ENCODE measurements at places on chromosomes 16 and 17.
A peak's percentile ranks its signal among the peaks of the same experiment; 100 is the strongest.

DNA sequence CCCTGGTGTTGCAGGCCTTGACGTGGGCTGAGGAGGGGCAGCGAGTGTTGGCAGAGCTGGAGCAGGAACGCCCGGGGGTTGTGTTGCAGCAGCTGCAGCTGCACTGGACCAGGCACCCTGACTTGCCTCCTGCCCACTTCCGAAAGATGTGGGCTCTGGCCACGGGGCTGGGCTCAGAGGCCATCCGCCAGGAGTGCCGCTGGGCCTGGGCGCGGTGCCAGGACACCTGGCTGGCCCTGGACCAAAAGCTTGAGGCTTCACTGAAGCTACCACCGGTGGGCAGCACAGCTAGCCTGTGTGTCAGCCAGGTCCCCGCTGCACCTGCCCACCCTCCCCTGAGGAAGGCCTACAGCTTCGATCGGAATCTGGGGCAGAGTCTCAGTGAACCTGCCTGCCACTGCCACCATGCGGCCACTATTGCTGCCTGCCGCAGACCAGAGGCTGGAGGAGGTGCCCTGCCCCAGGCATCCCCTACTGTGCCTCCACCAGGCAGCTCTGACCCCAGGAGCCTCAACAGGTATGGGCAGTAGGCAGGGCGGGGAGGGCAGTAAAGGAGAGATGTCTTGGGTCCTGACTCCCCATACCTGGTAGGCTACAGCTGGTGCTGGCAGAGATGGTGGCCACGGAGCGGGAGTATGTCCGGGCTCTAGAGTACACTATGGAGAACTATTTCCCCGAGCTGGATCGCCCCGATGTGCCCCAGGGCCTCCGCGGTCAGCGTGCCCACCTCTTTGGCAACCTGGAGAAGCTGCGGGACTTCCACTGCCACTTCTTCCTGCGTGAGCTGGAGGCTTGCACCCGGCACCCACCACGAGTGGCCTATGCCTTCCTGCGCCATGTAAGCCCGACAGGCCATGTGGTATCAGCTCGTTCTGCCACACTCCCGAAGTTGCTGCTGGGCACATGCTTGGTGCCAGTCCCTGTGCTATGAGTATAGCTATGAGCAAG lies 5.6 kb downstream of the PLEKHG4 start:
- H3K4me3 ChIP-seq, result no peak overlapping the region
- H3K36me3 ChIP-seq, result no peaks in the 10 kb centered on the region
- H3K4me1 ChIP-seq, result no peaks in the 10 kb centered on the region
- DNase-seq, result peak; percentile 33

GRCh38 chr17:340074-340473 lies 12.5 kb downstream of the RPH3AL start:
- DNase-seq, result no peak
- no peaks in the 10 kb centered on the region for H3K27me3 ChIP-seq
- H3K36me3 ChIP-seq, result no peaks in the 10 kb centered on the region
- no peak overlapping the region for H3K27ac ChIP-seq
- peaks cover 18% of the 10 kb centered on the region for H3K4me1 ChIP-seq
- no peak overlapping the region for H3K4me3 ChIP-seq

- DNase-seq, result no peak
- H3K4me3 ChIP-seq, result no peak overlapping the region
- H3K27me3 ChIP-seq, result no peaks in the 10 kb centered on the region
- no peaks in the 10 kb centered on the region for H3K4me1 ChIP-seq
- H3K36me3 ChIP-seq, result no peaks in the 10 kb centered on the region
These were observed 114.4 kb downstream of the GRIN2A start for GRCh38 chr16:10067835-10068234.

DNA sequence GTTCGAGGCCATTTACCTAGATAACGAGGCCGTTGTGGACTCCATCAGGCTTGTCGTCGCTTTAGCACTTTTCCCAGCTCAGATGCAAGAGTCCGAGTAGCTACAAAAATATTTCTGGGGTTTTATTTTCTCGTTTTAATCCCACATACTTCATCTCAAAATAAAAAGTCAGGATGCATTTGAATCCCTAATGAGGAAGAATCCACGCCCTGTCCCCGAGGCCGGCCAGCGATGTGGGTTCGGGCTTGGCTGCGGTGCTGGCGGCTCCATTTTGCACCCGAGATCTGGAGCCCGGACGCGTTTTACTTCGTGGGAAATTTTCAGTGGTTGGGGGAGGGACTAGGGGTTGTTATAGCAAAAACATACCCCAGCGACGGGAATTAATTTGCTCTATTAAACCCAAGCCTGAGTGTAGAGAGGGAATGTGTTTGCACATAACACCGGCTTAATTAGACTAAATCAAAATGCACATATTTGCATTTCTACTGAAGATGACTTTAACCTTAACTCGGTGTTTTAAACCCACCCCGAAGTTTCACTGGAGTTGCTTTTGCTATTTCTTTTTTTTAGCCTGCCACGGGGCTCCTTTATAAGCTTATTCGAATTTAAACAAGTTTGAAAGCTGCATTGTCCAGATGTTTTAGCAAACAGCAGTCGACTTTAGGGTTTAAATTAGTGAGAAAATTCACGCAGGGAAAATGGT lies 4.8 kb downstream of the IRX5 start:
- peaks cover 6% of the 10 kb centered on the region for H3K4me1 ChIP-seq
- no peaks in the 10 kb centered on the region for H3K36me3 ChIP-seq
- H3K27me3 ChIP-seq, result peaks cover 47% of the 10 kb centered on the region
- H3K27ac ChIP-seq, result no peak overlapping the region
- H3K4me3 ChIP-seq, result no peak overlapping the region

GRCh38 chr16:86986809-86987487 lies 330.2 kb downstream of the C16orf95 start:
- H3K27me3 ChIP-seq, result no peaks in the 10 kb centered on the region
- H3K4me1 ChIP-seq, result no peaks in the 10 kb centered on the region
- H3K36me3 ChIP-seq, result no peaks in the 10 kb centered on the region
- no peak overlapping the region for H3K4me3 ChIP-seq

DNA sequence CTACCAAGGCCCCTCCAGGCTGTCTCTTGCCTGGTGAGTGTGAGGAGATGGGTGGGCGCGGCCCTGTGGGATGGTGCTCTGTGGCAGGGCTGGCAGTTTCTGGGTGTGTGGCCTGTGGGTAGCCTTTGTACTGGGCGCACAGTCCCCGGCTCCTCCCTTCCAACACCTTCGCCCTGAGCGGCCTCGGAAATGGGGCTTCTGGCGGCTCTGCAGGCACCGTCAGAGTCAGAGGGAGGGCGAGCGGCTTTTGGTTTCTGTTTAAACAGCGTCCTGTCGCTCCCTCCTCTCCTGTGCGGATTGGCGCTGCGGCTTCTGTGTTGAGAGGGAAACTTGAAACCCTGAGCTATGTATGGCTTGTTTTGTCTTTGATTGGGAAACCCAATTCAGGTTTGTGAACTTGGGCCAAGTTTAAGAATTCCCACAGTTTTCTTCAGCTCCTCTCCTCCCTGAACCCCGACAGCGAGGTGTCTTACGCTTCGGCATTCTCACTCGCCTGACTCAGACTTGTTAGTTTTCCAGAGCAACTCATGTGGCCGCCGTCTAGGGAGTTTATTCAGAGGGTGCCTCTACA lies 8.3 kb upstream of the ZNF750 start:
- peak overlapping the region; percentile 25 for H3K4me3 ChIP-seq
- peak overlapping the region; percentile 24 for H3K27ac ChIP-seq
- no peaks in the 10 kb centered on the region for H3K4me1 ChIP-seq
- DNase-seq, result peak; percentile 74
- no peaks in the 10 kb centered on the region for H3K27me3 ChIP-seq

Measured in small intestine (tissue), 16 donors.